ENCODE measurements at places on chromosomes 11 and 22.
A peak's percentile ranks its signal among the peaks of the same experiment; 100 is the strongest.

- DNase-seq, result no peak
These were observed 21.5 kb upstream of the EFCAB6 start for GRCh38 chr22:43833286-43834240.

GRCh38 chr22:37740455-37741311 lies 43.8 kb downstream of the TRIOBP start:
- no peak for DNase-seq

DNA sequence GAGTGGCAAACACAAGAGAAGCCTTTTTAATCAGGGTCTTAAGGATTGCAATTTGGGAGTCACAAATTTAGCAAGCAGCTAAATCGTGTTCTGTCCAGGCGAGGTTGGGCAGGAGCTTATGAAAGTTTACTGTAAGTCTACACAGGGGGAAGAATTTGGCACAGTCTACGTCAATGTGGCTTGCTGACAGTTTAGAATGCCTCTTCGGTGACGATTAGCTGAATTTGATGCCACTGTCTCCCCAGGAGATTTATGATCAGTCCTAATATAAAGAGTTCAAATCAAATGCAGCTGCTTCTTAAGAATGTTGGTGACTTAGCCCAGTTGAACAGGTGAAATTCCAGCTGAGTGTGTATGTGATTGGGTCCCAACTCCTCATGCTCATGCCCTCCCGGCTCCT lies 114.1 kb upstream of the CLPB start:
- no peak for DNase-seq

GRCh38 chr22:46696614-46697013 lies 41.4 kb downstream of the CERK start:
- no peak for DNase-seq

- no peak for DNase-seq
These were observed 288.1 kb downstream of the ETS1 start for GRCh38 chr11:128299132-128299726.

GRCh38 chr11:24155792-24156191 lies 341.1 kb upstream of the LUZP2 start:
- DNase-seq, result no peak

DNA sequence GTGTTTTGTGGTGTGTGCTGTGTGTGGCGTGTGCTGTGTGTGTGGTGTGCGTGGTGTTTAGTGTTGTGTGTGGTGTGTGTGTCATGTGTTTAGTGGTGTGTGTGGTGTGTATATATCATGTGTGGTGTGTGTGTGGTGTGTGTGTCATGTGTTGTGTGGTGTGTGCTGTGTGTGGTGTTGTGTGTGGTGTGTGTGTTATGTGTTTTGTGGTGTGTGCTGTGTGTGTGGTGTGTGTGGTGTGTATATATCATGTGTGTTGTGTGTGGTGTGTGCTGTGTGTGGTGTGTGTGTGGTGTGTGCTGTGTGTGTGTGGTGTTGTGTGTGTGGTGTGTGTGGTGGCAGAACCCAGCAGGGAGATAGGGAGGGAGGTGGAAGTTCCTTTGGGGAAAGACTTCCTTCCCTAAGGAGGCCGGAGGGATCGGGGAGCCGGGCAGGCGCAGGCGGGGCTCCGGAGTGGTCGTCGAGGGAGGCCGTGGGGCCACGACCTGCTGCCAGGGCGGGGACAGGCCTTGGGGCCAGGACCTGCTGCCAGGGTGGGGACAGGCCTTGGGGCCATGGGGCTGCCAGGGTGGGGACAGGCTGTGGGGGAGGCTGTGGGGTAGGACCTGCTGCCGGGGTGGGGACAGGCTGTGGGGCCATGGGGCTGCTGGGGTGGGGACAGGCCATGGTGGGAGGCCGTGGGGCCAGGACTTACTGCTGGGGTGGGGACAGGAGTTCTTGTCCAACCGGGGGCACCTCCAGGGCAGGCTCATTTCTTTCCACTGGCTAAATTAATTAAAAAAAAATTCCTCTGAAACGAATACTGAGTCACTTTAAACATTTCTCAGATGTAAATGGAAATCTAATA lies 15.2 kb downstream of the PIM3 start:
- DNase-seq, result no peak

GRCh38 chr22:42410708-42411107 lies 21.5 kb downstream of the NFAM1 start:
- DNase-seq, result no peak

DNA sequence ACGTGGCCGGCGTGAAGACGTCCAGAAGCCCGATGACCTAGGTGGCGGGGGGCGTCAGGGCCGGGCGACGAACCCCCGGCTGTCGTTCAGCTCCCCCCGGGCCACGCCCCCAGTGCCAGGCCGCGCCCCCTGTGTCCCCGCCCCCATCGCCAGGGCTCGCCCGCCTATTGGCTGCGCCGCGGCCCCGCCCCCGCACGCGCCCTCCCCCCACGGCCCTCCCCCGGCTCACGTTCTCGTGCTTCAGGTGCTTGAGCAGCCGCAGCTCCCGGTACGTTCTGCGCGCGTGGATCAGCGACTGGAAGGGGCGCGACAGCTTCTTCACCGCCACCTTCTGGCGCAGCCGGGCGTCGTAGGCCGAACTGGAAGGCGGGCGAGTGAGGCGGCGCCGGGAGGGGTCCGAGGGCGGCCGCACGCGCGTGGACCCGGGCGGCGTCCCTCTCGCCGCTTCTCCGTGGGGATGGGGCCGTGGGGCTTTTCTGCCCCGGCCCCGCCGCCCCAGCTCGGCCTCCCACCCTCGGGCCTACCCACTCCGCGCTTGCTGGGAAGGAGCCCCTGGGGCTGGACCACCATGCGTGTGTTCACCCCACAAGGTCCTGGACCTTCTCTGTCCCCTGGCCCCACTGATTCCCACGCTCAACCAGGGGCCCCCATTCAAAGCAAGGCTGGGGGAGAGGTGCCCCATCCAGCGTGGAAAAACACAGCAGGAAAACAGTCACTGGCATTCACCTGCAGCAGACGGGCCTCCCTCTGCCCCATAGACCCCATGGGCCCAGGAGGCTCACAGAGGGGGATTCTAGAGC lies 2.4 kb downstream of the MAPK11 start:
- DNase-seq, result no peak

GRCh38 chr11:76589477-76589876 lies 81.1 kb downstream of the LRRC32 start:
- no peak for DNase-seq

DNA sequence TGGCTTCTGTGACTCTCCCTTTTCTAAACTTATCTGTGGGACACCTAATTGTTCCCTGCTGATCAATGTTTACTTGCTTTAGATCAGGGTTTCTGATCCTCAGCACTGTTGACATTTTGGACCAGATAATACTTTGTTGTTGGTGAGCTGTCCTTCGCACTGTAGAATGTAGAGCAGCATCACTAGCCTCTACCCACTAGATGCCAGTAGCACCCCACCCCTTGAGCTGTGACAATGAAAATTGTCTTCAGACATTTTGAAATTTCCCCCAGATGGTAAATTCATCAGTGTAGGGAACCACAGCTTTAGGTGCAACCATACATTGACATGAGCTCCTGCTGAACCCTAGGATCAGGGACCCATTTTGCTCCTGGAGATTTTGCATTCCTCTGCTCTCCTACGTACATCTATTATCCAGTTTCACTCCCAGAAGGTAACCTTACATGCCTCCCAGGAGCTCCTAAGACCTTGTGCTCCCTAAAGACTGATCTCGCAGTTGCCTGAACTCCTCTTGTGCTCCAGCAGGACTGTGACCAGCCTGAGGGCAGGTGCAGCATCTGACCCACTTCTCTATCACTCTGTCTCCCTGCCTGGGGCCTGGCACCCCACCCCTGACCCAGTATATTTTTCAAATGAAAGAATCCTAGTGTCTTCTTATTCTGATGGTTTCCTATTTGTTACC lies 107.8 kb downstream of the FAR1 start:
- DNase-seq, result peak; percentile 9

- no peak for DNase-seq
These were observed 25.8 kb upstream of the SLC22A12 start for GRCh38 chr11:64564947-64565889.

GRCh38 chr11:117923773-117924172 lies 5.4 kb downstream of the TMPRSS13 start:
- DNase-seq, result no peak

Measured in stimulated activated CD4-positive, alpha-beta T cell treated with anti-CD3 and anti-CD28 coated beads, TNF-alpha, amount 100 ng/mL, for 1 hour (primary cell).